Activated gamma-delta T cell treated with Interleukin-2 at 50 U/mL for 16 hours (primary cell): ENCODE measurements at places on chromosomes 16 and 17.

- no peak for DNase-seq
Measured at GRCh38 chr17:56785405-56785804, 48.3 kb downstream of the C17orf67 start.

GRCh38 chr16:69471121-69471520, 46.7 kb downstream of the CYB5B start:
- DNase-seq, result no peak

DNA sequence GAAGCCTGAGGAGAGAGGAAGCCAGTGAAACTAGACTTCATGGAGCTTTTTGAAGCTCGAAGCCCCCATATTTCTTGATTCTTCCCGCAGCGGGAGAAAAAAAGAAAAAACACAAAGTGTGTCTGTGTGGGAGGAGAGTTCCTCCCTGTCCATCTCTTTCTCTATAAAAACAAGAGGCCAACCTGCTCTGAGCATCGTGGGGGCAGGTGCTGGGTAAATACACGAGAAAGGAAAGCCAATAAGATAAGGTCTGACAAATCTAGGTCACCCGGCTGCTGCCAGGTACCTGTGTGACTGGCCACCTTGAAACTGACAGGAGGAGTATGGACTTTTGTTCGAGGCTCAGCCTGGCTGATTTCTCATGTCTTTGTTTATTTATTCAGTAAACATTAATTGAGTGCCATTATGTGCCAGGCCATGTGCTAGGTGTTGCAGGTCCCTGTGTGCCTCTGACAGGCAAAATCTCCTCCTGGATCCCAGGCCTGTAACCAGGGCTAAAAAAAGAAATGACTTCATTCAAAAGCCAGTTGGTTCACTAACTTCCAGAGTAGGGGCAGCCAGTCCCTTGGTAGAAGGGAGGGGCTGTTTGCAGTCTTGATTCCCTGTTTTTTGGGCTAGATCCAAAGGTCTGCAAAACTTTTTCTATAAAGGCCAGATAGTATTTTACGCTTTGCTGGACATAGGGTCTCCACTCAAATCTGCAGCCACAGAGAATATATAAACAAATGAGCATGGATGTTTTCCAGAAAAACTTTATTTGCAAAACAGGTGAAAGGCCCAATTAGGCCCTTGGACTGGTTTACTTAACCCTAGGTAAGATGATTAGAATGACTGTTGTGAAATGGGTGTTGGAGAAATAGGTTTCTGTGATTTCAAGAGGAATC, 35.6 kb downstream of the YPEL2 start:
- DNase-seq, result no peak

DNA sequence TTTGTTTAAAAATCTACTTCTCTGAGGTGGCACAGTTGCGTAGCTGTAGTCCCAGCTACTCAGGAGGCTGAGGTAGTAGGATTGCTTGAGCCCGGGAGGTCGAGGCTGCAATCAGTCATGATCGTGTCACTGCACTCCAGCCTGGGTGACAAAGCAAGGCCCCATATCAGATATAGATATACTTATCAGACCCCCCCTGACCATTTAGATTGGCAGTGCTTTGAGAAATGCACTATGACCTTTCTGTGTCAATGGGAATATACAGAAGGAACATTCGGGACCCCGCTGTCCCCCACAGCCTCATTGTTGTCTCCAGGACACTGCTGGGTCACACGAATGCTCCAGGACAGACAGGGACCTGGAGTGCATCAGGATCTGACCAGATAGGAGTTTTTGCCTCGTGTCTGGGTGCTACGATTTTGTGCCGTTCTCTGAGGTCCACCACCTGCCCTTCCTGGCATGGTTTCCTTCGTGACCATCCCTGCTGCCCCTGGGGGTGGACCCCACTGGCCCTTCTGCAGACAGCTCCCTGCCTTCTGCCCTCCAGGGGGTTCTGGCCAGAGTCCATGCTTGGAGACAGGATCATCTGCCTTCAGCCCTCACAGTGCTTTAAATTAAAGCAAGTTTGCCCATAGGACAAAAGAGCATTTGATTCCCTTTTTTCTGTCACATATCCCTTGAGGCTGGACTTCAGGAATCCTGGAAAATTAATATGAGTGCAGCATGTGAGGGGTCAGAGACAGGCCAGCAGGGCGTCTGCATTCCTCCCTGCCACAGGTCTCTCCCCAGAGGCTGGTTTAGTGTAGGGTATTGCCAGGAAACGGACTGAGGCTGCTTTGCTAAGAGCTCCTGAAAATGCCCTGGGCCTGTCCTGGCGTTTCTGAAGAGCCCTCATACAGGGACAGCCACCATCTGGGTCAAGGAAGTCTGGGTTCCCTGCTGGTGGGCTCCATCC, 19.3 kb downstream of the PLD6 start:
- no peak for DNase-seq

- no peak for DNase-seq
Measured at GRCh38 chr16:69382421-69382820, 3.4 kb downstream of the TERF2 start.

DNA sequence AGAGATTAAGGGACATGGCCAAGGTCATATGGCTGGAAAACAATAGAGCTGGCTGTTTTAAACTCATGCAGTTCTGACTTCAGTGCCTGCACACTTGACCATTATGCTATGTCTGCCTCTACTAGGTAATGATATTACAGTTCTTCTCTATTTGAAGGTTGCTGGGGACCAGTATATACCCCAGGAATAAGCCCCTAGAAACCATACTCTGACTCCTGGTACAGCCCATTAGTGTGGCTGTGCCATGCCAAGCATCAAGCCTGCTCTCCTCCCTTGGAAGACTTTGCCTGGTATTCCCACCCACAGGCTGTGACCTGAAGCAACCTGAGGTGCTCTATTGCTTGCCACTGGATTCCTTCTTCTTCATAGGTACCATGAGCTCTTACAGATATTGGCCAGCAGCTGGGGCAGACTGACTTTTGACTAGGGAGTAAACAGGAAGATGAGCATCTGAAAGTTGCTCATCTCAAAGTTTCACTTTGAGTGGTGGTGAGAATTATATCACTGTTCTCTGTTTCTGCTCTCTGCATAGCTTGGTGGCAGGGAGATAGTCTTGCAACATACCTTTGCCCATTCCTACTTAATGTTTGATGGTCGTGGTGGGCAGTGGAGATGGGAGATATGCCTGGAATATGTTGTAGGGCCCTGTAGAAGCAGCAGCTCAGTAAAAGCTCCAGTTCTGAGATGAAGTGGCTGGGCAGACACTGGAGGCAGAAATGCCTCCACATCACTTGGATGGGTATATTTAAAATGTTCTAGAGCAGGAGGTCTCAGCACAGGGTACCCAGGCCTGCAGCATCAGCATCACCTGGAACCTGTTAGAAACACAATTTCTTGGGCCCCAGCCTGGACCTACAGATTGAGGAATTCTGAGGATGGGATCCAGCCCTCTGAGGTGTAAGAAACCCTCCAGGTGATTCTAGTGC, 274.7 kb downstream of the HS3ST4 start:
- DNase-seq, result no peak

DNA sequence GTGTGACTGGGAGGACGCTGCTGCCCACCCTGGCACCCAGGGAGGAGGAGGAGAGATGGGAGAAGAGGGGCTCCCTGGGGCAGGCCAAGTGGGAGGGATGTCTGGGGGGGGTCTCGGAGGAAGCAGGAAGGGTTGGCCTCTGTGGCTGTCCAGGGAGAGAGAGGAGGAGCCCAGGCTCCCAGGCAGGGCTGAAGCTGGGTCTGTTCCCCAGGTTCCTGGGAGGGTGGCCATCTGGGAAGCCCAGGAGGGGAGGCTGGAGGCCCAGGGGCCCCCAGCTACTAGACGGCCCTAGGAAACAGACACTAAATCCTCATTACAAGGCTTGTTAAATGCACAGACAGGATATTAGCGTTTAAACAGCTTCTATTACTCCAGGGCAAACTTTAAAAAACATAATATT, 139.8 kb downstream of the ENGASE start:
- no peak for DNase-seq
